ENCODE measurements at places on chromosomes 2 and 18.

- DNase-seq, result no peak
Measured at GRCh38 chr2:162828545-162828944, 10.0 kb downstream of the KCNH7 start.

DNA sequence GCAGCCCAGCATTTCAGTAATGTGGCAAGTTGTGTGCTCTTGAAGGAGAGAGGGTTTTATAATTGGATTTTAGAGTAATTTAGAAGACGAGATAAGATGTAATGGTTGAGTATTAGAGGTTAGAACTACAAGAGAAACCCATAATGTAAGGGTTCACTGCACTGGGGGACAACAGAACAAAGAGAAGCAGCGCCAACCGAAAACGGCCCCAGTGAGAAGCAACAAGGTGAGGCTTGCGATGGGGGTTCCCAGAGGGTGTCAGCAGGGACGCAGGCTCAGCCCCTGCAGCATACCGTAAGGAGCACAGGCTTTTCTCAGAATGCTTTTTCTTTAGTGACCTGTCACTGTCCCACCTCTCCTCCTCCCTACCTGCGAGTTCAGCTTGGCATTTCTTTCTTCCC, 183.9 kb upstream of the ETAA1 start:
- DNase-seq, result no peak

DNA sequence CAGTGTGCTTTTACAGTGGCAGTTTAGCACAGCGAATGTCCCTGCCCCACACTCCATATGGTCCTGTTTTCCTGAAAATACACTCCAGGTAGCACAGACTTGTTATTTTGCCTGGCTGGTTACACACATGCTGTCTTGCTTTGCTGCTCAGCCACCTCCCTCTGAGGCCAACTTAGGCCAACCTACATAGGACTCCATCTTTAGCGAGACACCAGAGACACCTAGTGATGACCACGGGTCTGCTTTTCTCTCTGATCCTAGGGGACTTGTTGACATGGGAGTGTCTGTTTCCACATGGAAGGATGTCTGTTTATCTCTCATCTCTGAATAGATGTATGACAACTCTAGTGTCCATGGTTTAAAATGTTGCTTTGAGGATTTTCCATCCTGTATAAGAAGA, 43.3 kb downstream of the PLEKHB2 start:
- DNase-seq, result no peak

GRCh38 chr2:7691961-7692656, 774.9 kb downstream of the RNF144A start:
- DNase-seq, result no peak

- no peak for DNase-seq
Measured at GRCh38 chr2:96095116-96095636, 21.2 kb downstream of the ADRA2B start.

DNA sequence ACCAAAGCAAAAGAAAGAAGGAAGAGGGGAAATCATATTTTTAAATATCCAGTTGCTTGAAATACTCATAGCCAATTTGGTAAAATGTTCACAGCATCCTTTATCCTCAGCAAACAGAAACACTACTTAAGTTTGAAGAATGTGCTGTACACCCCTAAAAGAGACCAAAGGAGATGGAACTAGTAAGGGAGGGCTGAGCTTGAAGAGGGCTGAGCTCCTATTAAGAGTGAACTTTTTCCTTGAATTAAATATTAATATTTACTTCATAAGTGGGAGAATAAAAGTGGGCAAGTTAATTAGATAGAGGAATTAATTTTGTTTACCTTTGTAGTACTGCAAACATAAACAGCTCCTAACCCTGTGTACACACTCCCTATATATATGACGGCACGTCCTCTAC, 7.0 kb downstream of the EVX2 start:
- no peak for DNase-seq
